Activated CD8-positive, alpha-beta T cell treated with anti-CD3 and anti-CD28 coated beads for 36 hours (primary cell): ENCODE measurements at places on chromosomes 6 and 20. TPM values are rescaled to one million over a fixed set of nuclear protein-coding genes. Genes with fewer than 3 reads are reported as not detected.

DNA sequence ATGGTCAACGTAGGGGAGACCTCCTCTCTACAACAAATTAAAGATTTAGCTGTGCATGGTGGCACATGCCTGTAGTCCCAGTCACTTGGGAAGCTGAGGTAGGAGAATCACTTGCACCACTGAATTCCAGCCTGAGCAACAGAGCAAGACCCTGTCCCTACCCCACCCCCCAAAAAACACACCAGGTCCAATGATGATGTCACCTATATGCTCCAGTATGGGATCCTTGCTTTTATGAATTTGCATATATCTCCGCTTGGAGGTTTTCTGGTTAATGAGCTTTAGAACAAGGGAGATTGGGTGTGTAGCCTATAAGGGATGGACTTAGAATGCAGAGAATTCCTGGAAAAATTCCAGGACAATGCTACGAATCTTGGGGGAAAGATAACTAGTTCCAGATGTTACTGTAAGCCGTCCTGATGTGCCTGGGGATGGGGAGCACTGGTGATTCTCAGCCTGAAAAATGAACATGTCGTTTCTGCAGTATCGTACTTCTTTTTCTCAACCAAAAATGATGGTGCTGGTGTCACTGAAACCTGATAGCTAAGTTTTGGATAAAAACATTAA lies 61.1 kb downstream of the ZBTB2 start:
- no peaks in the 10 kb centered on the region for H3K36me3 ChIP-seq
- no peak overlapping the region for H3K27ac ChIP-seq
- peaks cover 25% of the 10 kb centered on the region for H3K27me3 ChIP-seq

DNA sequence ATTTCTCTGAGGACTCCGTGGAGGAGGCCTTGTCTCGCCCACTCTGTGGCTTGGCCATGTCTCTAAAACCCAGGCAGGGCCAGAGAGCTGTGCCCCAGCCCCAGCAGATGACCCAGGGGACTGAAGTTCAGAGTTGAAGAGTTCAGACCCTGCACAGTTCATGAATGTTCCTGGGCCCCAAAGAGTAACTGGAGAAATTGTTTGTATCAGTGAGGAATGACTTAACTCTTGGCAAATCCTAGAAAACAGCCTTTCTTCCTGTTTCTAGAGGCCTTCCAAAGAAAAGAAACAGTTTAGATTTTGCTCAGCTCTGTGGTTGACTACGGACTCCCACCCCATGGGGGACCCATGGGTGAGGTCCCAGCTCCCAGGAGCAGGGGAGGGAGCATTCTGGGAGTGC lies 62.1 kb upstream of the EYA2 start:
- no peaks in the 10 kb centered on the region for H3K4me1 ChIP-seq
- H3K4me3 ChIP-seq, result no peak overlapping the region
- no peak for DNase-seq
- peaks cover 19% of the 10 kb centered on the region for H3K27me3 ChIP-seq

- no peak for DNase-seq
- H3K27ac ChIP-seq, result peak overlapping the region; percentile 70
- no peaks in the 10 kb centered on the region for H3K27me3 ChIP-seq
- H3K4me3 ChIP-seq, result no peak overlapping the region
- H3K36me3 ChIP-seq, result peaks cover 37% of the 10 kb centered on the region
Measured at GRCh38 chr6:35474131-35474941, 6.1 kb downstream of the RPL10A start.

Gene CAGE1
- 0.18 TPM for total RNA-seq

Gene HCRTR2
- total RNA-seq, result not detected

GRCh38 chr6:53869964-53870363 lies 75.2 kb downstream of the LRRC1 start:
- DNase-seq, result no peak
- H3K4me1 ChIP-seq, result no peaks in the 10 kb centered on the region
- no peak overlapping the region for H3K27ac ChIP-seq
- H3K27me3 ChIP-seq, result no peaks in the 10 kb centered on the region

DNA sequence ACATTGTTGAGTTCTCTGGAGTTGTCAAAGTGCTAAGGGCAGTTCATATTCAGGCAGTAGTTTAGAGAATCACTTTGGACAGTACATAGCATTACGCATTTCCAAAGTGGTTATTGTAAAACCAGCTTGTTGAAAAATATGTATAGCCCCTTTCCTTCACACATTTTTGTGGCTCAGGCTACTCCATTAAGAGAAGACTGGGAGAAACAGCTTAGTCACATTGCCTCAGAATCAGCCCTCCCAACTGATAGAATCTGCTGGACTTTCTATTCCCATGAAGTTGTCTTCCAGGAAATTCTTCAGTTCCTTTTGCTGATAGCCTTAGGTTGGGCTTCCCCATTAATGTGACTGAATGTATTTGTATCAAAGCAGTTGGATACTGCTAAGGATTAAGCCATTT lies 39.5 kb upstream of the HDGFL1 start:
- no peaks in the 10 kb centered on the region for H3K36me3 ChIP-seq
- H3K4me1 ChIP-seq, result no peaks in the 10 kb centered on the region
- no peak overlapping the region for H3K27ac ChIP-seq
- no peaks in the 10 kb centered on the region for H3K27me3 ChIP-seq

GRCh38 chr6:10643201-10643651 lies 51.2 kb downstream of the C6orf52 start:
- no peak for DNase-seq
- H3K36me3 ChIP-seq, result no peaks in the 10 kb centered on the region
- H3K4me1 ChIP-seq, result peaks cover 11% of the 10 kb centered on the region
- no peak overlapping the region for H3K4me3 ChIP-seq

- DNase-seq, result no peak
- no peaks in the 10 kb centered on the region for H3K27me3 ChIP-seq
- H3K36me3 ChIP-seq, result peaks cover 57% of the 10 kb centered on the region
- no peak overlapping the region for H3K27ac ChIP-seq
- peaks cover 24% of the 10 kb centered on the region for H3K4me1 ChIP-seq
Measured at GRCh38 chr6:4041480-4041879, 37.5 kb downstream of the FAM217A start.

Gene UNC5CL
- total RNA-seq, result 2.3 TPM

Gene IL17F
- 0.86 TPM for total RNA-seq

GRCh38 chr20:32515631-32516101 lies 69.5 kb downstream of the NOL4L start:
- peaks cover 34% of the 10 kb centered on the region for H3K36me3 ChIP-seq
- H3K4me1 ChIP-seq, result peaks cover 61% of the 10 kb centered on the region
- DNase-seq, result no peak
- no peak overlapping the region for H3K4me3 ChIP-seq
- H3K27ac ChIP-seq, result peak overlapping the region; percentile 60
- no peaks in the 10 kb centered on the region for H3K27me3 ChIP-seq

Gene TRIM15
- total RNA-seq, result not detected

Gene ADGRF1
- total RNA-seq, result not detected

- H3K4me1 ChIP-seq, result no peaks in the 10 kb centered on the region
- DNase-seq, result no peak
- no peaks in the 10 kb centered on the region for H3K36me3 ChIP-seq
- no peaks in the 10 kb centered on the region for H3K27me3 ChIP-seq
- no peak overlapping the region for H3K27ac ChIP-seq
Measured at GRCh38 chr20:6395695-6396094, 272.9 kb upstream of the FERMT1 start.

Gene RAB23
- 1.2 TPM for total RNA-seq

DNA sequence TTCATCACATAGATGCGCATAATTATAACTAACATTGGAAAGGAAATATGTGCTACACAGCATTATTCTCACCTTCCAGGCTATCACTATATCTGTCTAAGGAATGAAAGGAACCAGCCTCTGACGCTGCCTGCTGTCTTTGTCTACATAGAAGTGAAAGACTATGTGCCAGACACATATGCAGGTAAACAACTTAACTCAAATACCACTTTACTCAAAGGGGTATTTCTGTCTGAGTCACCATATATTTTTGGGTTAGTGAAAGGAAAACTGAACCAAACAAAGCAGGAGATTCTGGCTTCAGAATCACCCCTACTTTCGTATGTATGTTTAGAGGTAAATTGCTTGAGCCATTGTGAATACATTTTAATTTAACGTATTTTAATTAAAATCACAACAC lies 328.6 kb upstream of the PLCB4 start:
- H3K4me3 ChIP-seq, result no peak overlapping the region
- no peaks in the 10 kb centered on the region for H3K27me3 ChIP-seq
- peak; percentile 10 for DNase-seq
- peaks cover 6% of the 10 kb centered on the region for H3K4me1 ChIP-seq
- no peaks in the 10 kb centered on the region for H3K36me3 ChIP-seq

Gene BPIFB4
- total RNA-seq, result not detected

Gene OPN5
- not detected for total RNA-seq

DNA sequence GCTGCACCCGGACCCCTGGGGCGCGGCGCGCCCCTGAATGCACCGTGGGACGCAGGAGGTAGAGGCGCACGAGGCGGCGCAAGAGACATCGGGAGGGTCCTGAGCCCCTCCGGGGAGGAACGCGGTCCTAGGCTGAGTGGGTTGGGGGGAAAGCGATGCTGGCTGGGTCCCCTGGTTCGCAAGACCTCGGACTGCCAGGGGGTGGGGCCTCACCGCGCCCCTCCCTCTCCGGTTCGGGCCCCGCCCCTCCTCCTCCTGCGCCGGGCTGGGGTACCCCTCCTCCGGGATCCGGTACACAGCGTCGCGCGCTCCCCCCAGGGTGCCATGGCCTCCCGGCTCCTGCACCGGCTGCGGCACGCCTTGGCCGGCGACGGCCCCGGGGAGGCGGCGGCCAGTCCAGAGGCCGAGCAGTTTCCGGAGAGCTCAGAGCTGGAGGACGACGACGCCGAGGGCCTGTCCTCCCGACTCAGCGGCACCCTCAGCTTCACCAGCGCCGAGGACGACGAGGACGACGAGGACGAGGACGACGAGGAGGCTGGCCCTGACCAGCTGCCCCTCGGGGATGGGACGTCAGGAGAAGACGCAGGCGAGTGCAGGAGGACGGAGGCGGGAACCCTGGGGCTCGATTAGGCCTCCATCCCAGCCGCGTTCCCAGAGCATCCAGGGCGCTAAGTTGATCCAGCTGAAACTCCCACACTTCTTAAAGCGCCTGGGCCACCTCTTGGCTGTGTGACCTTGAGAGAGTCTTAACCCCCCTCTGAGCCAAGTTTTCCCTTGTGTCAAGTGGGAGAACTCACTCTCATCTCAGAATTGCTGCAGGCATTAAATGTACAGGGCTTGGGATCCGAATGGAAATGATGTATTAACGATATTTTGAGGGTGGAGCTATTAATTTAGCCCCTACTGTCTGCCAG lies 541 bp downstream of the SNX21 start:
- H3K27ac ChIP-seq, result no peak overlapping the region
- H3K4me1 ChIP-seq, result peaks cover 10% of the 10 kb centered on the region
- H3K36me3 ChIP-seq, result no peaks in the 10 kb centered on the region
- no peaks in the 10 kb centered on the region for H3K27me3 ChIP-seq

- H3K4me1 ChIP-seq, result peaks cover 17% of the 10 kb centered on the region
- H3K27ac ChIP-seq, result peak overlapping the region; percentile 83
- peak; percentile 82 for DNase-seq
- H3K36me3 ChIP-seq, result peaks cover 59% of the 10 kb centered on the region
- no peaks in the 10 kb centered on the region for H3K27me3 ChIP-seq
- H3K4me3 ChIP-seq, result no peak overlapping the region
Measured at GRCh38 chr6:33683051-33683571, 28.4 kb downstream of the UQCC2 start.

Gene PXMP4
- 6.9 TPM for total RNA-seq

DNA sequence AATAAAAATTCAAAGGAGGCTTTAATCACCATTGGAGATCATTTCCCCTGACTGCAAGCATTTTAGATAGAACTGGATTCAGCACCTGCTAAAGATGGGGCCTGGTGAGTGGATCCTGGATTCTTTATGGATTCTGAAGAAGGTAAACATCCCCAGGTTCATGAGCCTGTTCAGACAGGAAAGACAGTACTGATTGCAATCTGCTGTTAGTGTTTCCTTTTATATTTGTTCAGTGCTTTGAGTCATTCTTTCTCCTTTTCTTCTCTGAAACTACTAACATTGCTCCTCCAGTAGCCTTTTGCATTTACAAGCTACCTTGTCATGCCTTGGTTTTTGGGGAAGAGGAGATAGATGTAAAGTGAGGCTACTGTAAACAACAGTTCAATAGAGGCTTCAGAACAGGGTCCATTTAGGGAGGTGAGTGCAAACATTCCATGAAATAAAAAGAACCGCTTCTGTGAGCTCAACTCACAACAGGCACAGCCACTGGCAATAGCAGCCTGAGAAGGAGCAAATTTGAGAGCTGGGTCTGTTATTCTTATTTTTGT lies 66.4 kb upstream of the PRL start:
- H3K36me3 ChIP-seq, result no peaks in the 10 kb centered on the region
- no peaks in the 10 kb centered on the region for H3K4me1 ChIP-seq
- no peak for DNase-seq
- no peak overlapping the region for H3K4me3 ChIP-seq
- H3K27ac ChIP-seq, result no peak overlapping the region

Gene GLP1R
- total RNA-seq, result 0.81 TPM

- no peak overlapping the region for H3K27ac ChIP-seq
- peaks cover 5% of the 10 kb centered on the region for H3K4me1 ChIP-seq
- H3K4me3 ChIP-seq, result no peak overlapping the region
Measured at GRCh38 chr6:72787391-72788031, 165.6 kb downstream of the KCNQ5 start.

Gene ZC3H12D
- 37.7 TPM for total RNA-seq

Gene TINAG
- not detected for total RNA-seq

DNA sequence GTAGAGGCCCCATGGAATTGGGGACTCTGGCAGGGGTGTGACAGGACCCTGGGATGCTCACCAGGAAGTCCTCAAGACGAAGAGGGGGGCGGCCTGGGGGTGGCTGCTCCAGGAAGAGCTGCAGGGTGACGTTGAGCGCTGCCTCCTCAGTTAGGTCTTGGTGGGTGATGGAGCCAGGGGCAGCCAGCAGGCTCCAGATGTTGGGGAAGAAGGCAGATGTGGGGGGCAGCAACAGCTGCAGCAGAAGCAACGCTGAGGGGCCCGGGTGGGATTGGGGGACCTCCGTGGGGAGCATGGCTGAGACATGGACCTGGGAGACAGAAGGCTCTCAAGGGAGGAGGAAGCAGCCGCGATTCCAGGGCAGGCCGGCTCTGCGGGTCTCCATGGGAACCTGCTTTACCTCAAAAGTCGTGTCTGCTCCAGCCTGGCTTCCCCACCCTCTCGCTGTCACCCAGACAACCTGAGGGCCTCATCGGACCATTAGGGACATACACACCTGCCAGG lies 591 bp downstream of the VWA7 start:
- H3K27ac ChIP-seq, result peak overlapping the region; percentile 73
- H3K27me3 ChIP-seq, result no peaks in the 10 kb centered on the region
- peaks cover 21% of the 10 kb centered on the region for H3K36me3 ChIP-seq
- no peak for DNase-seq

- no peaks in the 10 kb centered on the region for H3K4me1 ChIP-seq
- no peaks in the 10 kb centered on the region for H3K27me3 ChIP-seq
- no peak overlapping the region for H3K4me3 ChIP-seq
- no peaks in the 10 kb centered on the region for H3K36me3 ChIP-seq
Measured at GRCh38 chr6:38151580-38152500, 332.3 kb downstream of the ZFAND3 start.

- no peaks in the 10 kb centered on the region for H3K36me3 ChIP-seq
- no peak overlapping the region for H3K4me3 ChIP-seq
- H3K27me3 ChIP-seq, result peaks cover 38% of the 10 kb centered on the region
- H3K27ac ChIP-seq, result no peak overlapping the region
Measured at GRCh38 chr20:63178889-63179686, 36.8 kb downstream of the YTHDF1 start.

Gene TGM3
- not detected for total RNA-seq

Gene POPDC3
- not detected for total RNA-seq
